Kidney epithelial cell (primary cell): ENCODE measurements at places on chromosomes 16 and 17. TPM values are rescaled to one million over a fixed set of nuclear protein-coding genes. Genes with fewer than 3 reads are reported as not detected.

PRSS22 gene
- total RNA-seq, result 71.8 and 76.0 TPM in 2 replicates

- DNase-seq, result no peak
These were observed 203.1 kb downstream of the MSI2 start for GRCh38 chr17:57459286-57459915.

DNA sequence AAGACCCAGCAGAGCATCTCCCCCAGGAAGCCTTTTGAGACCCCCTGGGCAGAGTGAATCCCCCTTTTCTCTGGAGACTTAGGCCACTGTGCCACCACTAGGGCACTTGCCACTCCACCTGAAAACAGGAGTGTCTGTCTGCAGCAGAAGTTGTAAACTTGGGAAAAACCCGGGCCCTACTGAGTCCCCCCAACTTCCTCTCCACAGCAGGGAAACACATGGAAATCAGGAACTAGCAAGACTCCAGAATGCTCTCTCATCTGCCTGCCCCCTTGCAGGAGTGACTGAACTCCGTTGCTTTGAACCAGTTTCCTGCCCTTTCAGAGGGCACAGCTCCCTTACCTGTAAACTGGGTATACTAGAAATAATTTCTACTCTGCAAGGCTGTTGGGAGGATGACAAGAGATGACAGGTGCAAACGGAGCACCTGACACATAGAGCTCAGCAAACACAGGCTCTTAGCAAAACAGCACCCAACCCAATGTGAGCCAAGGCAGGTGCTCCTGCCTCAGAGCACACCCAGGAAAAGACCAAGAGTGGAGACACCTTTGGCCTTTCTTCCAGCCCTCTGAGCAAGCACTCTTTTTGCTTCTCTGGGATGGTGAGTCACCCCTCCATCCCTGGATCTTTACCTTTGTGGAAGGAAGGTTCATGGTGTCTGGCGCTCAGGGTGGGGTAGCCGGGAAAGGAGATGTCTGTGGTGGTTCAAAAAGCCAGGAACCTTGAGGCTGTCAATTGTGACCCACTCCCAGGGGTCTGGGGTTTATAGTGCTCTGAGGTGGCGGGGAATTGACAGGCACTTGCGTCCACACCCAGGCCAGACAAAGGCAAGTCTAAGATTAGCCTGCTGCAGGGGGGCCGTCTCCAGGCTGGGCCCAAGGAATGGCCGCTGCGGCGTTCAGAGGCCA lies at the start of gene HCRT:
HCRT (minus strand) TSS at position 740 of the 908 bp plus-strand sequence; CDS start at position 653, 87 bp downstream.
- DNase-seq, result no peak

PIK3R5 gene
- 0.96 and 1.7 TPM in 2 replicates for total RNA-seq

GRCh38 chr16:16052916-16053315 lies 103.5 kb downstream of the ABCC1 start:
- no peak for DNase-seq

GRCh38 chr16:21186326-21186691 lies 25.1 kb downstream of the ZP2 start:
- DNase-seq, result no peak

DNA sequence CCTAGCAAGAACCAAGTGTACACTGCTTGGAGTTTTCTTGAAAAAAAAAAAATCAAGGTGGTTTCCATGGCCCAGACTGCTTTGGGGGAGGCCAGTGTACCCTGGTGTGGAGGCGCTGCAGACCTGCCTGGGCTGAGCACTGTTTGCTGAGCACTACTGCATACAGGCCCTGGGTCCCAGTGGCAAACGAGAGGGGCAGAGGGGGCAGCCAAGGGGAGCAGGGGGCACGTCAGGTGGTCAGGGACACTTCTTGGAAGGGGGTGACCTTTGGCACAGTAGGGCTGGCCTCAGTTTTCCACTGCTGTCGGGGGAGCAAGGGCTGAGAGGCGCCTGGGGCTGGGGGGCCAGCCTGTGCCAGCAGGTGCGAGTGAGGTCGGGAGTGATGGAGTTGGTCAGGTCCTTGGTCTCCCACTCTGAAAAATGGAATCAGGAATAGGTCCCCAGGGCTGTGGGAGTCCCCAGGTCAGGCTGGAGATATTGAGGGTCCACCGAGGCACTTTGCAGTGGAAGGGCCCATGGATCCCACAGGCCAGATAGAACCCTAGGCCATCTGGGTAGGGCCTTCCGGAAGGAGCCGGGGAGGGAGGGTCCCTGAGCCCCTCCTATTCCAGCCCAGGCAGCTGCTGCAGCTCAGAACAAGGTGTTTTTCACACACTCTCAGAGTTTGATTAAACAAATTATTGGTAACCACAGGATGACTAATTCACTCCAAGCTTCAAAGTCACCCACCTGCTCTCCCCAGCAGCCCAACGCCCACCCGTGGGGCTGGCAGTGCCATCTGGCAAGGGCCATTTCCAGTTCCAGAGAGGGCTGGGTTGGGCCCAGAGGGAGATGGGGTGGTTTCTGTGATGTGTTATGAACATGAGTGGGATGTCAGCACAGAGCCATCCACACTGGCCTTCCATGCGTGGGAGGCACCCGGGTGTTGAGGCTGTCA lies 3.5 kb downstream of the ZFPM1 start:
- no peak for DNase-seq

GRCh38 chr16:85344502-85345128 lies 232.3 kb upstream of the CIBAR2 start:
- no peak for DNase-seq

DNA sequence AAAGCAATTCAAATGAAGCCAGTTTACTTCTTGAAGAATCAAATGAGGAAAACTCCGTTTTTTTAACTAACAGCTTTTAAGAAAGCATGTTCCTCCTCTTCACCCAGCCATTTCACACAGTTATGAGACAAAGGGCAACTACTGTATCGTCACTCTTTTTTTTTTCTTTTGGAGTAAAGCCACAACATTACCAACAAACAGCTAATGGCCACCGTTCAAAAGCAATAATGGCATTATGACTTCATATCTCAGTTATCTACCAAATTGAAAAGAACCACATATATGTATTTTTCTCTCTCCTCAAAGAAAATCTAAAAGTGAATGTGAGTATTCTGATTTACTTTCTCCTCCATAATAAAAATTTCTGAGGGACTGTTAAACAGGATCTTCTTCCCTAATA lies 14.5 kb downstream of the GRB2 start:
- no peak for DNase-seq

GRCh38 chr16:55292491-55292890 lies 31.5 kb upstream of the IRX6 start:
- no peak for DNase-seq

DNA sequence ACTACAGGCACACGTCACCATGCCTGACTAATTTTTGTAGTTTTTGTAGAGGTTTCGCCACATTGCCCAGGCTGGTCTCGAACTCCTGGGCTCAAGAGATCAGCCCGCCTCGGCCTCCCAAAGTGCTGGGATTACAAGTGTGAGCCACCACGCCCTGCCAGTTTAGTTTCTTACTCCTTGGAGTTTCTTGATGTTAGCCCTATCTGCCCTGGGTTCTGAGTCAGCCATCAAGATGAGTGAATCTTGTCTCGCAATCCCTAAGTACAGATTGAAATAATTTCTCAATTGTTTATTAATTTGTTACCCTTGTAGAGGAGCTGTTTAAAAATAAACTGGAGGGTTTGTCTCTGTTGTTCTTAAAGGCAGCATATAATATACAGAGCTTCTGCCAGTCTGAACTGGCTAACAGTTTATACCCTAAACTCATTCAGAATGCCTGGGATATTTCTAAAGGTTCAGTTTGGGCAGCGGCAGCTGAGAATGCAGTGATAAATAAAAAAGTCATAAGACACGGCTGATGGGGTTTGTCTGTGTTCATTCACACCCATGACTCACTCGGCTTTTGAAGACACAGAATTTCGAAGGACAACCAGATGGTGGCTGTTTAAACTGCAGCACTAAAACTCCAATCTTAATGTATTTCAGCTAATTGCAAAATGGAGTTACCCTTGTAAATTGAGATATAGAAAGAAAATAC lies 39.6 kb downstream of the GPRC5B start:
- DNase-seq, result peak; percentile 83

DNA sequence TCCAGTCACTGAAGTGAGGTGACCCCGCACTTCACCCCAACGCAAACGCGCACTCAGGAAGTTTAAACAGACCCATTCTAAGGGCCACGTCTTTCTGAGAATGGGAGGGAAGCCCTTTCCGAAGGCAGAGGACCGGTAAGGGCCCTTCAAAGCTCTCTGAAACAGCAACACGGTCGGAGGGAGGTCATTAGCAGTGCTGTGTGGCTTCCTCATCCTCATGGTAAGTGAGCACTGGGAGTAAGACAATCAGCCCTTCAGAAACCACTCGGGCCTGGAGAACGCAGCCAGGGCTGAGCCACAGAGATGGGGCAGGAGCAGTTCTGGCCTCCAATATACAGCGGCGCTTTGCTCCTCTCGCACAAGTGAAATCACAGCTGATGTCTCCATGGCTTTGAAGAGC lies 23.7 kb downstream of the SRL start:
- DNase-seq, result no peak

GRCh38 chr16:77784441-77785372 lies 3.7 kb upstream of the VAT1L start:
- DNase-seq, result no peak

DNA sequence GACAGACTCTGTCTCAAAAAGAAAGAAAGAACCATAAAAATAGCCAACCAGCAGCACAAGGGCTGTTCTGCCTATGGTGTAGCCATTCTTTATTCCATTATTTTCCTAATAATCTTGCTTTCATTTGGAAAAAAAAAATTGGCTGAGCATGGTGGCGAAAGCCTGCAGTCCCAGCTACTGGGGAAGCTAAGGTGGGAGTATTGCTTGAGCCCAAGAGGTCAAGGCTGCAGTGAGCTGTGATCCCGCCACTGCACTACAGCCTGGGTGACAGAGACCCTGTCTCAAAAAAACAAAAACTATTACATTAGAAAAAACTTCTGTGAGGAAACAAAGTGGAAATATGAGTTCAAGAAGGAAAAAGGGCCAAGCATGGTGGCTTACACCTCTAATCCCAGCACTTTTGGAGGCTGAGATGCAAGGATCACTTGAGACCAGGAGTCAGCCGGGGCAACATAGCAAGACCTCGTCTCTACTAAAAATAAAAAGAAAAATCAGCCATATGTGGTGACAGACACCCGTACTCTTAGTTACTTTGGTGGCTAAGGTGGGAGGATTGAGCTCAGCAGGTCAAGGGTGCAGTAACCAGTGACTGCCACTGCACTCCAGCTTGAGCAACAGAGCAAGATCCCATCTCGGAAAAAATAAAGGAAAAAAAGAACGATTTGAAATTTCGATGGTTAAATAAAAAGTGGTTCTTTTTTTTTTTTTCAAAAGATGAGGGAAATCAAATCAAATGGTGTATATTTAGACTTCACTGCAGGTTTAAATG lies 2.5 kb downstream of the DCAKD start:
- DNase-seq, result no peak

TEKT1 gene
- total RNA-seq, result not detected in 2 replicates

GRCh38 chr17:61368049-61368831 lies 31.4 kb upstream of the TBX2 start:
- DNase-seq, result no peak

HP gene
- not detected in 2 replicates for total RNA-seq

UBE2Z gene
- 118 and 119 TPM in 2 replicates for total RNA-seq

RPS15A gene
- total RNA-seq, result 3,107 and 3,956 TPM in 2 replicates

- DNase-seq, result no peak
These were observed 5.6 kb downstream of the CD19 start for GRCh38 chr16:28937222-28937876.

PRAC1 gene
- total RNA-seq, result not detected in 2 replicates

ULK2 gene
- total RNA-seq, result 17.7 and 24.5 TPM in 2 replicates

GRCh38 chr17:72333570-72333969 lies 212.8 kb downstream of the SOX9 start:
- no peak for DNase-seq

GRCh38 chr17:75407655-75408352 lies 2.3 kb upstream of the GRB2 start:
- no peak for DNase-seq

GRCh38 chr17:36188891-36189306 lies 7.7 kb downstream of the CCL3L1 start:
- no peak for DNase-seq

GRCh38 chr16:12148120-12148519 lies 171.6 kb downstream of the SNX29 start:
- DNase-seq, result no peak

CTRB1 gene
- total RNA-seq, result not detected in 2 replicates
